Fibroblast of upper back skin (primary cell): ENCODE measurements at places on chromosomes 11 and 22.

DNA sequence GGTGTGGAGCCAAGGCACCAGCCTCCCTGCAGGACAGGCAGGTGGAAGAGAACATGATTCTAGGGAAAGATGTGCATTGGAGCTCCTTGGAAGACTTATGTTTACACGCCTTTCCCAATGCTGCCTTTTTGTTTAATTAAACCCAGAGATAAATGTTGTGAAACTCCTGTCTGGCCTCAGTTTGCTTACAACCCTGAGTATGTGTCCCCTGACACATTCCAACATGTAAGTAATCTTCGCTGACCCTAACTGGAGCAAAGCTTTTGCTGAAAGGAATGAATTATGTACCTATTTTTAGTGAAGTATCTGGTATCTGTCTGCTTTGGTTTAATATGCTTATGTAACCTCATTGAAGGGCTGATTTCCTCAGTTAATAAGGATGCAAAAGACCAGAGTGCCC lies 56.7 kb downstream of the APIP start:
- DNase-seq, result no peak

DNA sequence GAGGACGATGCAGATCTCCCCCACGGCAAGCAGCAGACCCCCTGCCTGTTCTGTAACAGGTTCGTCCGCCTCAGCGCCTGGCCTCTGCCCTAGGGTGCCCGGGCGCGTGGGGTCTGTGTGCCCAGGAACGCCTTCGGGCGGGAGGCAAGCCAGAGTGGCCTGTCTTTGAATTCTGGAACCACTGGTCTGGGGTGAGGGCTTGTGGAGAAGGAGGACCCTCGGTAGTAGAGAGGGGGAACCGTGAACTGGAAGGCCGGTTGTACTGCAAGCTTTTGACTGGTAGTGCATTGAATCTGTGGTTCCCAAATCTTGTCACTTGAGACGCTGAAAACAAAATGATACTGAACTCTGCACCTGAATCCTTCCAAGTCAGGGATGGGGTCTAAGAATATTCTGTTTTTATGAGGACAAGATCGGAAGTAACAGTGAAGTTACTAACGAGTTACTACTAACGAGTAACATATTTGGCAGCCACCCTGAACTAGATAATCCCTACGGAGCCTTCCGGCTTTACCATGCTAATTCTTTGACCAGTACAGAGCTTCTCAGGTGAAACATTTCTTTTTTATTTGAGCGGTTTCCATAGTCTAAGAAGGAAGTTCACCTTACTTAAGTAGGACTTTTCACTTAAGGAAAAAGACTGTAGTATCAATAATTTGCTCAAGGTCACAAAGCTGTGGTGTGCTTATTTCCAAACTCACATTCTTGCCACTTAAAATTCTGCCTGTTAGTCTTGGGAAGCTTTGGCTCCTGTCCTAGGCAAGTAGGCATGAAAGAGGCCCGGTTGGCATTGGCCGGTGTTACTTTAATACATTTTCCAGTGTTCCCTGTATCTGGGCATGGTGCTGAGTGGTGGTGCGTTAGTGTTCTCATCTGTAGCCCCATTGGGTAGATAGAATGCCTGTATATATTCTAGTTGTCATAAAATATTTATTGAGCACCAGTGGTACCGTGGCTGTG lies 860 bp downstream of the PRMT3 start:
- no peak for DNase-seq

GRCh38 chr11:67010296-67010905 lies 12.5 kb upstream of the SYT12 start:
- DNase-seq, result no peak

DNA sequence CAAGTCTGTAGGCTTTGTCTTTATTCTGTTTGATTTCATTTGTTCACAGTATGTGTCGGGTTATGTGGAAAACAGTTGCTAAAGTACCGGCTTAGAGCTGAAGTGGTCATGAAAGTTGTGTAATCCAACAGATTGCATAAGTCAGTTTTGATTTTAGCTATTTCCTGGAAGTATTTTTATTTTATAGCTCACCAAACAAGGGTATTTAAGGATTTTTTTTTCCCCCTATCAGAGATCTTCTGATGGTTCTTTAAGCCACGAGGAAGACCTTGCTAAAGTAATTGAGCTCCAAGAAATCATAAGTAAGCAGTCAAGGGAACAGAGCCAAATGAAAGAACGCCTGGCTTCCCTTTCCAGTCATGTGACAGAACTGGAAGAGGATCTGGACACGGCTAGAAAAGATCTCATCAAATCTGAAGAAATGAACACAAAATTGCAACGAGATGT lies 55.9 kb downstream of the PPFIA1 start:
- peak; percentile 55 for DNase-seq

DNA sequence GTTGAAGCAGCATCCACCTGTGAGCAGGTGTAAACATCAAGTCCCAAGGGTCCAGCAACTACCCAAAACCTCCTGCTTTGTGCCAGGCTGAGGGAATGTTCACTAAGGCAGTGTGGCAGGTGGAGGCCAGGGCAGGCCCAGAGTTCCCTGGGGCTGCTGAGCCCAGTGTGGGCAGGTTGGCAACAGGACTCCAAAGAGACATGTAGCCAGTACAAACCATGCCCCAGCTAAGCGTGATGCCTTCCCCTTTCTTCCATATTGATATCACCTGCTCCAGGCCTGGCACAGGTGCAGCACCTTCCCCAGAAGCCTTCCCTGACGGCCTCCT lies 30.0 kb upstream of the SCUBE2 start:
- DNase-seq, result no peak

DNA sequence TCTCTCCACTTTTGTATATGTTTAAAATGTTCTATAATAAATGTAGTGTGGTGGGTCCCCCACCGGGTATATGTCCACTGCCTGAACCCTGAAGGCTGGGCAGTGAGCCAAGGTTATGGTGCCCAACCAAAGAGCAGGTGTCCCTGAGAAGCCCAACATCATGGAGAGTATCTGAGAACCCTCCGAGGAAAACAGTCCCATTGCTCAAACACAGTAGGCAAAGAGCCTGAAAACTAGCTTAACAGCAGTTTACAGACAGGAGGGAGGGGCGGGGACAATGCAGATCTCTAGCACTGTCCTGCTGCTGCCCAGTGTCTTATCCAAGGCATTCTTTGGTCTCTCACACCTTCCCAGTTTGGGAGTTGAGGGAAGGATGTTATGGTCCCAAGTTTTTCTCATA lies 91.0 kb downstream of the TMPRSS5 start:
- no peak for DNase-seq

- DNase-seq, result peak; percentile 71
Observed at GRCh38 chr11:10355257-10355661, 50.4 kb downstream of the ADM start.

- no peak for DNase-seq
Observed at GRCh38 chr11:115348416-115348815, 155.8 kb downstream of the CADM1 start.

GRCh38 chr22:46576556-46577367 lies 39.3 kb upstream of the CELSR1 start:
- DNase-seq, result peak; percentile 36

GRCh38 chr11:93570759-93571413 lies 27.7 kb upstream of the SMCO4 start:
- DNase-seq, result peak; percentile 48

GRCh38 chr11:6156628-6157359 lies 13.3 kb downstream of the OR52B2 start:
- no peak for DNase-seq

GRCh38 chr11:60703374-60703773 lies 4.0 kb downstream of the MS4A8 start:
- DNase-seq, result no peak

- DNase-seq, result no peak
Observed at GRCh38 chr22:20970939-20971657, 4.0 kb downstream of the AIFM3 start.

DNA sequence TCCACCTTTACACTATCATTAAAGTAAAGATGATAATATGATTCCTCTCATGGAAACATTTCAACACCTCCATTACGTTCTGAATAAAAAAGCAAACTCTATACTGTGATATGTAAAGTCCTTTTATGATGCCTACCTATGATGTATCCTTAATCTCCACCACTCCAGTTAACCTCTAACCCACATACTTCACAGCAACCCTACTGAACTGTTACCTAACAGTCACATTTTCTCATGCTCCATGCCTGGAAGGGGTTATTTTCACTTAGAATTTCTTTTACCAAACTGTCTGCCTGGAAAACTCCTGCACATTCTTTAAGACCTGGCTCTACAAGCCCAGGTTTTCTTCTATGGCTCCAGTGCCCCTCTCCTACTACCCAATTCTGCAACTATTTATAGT lies 129.1 kb downstream of the FCHSD2 start:
- no peak for DNase-seq

- DNase-seq, result no peak
Observed at GRCh38 chr11:92790926-92791616, 178.4 kb upstream of the MTNR1B start.

DNA sequence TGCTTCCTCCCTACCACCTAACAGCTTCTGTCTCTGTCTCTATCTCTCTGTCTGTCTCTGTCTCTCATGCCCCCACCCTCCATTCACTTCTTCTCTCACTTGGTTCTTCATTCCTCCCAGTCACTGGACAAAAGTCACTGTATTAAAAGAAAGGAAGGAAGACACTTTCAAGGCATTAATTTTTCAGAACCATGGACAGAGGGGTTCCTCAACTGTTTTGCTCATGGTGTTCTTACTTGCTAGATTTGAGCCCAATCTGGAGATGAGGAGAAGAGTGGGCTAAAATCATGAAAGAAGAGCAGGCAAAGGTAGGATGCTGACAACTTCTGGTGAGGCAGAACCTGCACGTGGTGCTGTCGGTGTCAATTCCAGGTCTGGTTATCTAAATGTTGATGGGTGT lies 116.7 kb upstream of the LARGE1 start:
- no peak for DNase-seq

- DNase-seq, result peak; percentile 48
Observed at GRCh38 chr11:18001191-18001590, 11.7 kb downstream of the SERGEF start.

GRCh38 chr11:80104191-80104590 lies 663.4 kb upstream of the TENM4 start:
- peak; percentile 62 for DNase-seq

GRCh38 chr11:25535467-25536272 lies 796.3 kb upstream of the ANO3 start:
- peak; percentile 41 for DNase-seq

DNA sequence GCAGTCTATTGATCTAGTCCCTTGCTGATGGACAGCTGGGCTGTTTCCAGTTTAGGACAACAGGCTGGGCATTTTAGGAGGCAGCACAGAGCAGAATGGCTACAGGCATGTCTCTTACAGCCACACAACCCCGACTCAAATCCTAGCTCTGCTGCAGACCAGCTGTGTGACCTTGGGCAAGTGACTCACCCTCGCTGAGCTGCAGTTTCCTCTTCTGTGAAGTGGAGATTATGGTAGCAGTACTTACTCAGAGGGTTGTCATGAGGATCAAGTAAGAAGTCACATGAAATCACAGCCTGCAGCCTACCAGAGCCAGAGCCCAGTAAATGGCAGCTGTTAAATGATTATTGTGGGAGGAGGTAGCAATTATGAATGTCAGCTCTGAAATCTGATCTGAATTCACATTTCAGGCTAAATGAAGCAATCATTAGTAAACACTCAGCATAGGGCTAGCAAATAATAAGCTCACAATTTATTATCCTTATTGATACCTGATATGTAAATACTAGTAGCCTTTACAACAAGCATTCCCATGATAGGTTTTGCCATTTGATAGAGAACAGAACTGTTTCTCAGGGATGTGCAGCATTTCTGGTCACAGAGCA lies 58.9 kb downstream of the MYEOV start:
- peak; percentile 90 for DNase-seq

GRCh38 chr11:60378354-60378753 lies at the start of gene MS4A7:
Gene MS4A7, plus strand, starts transcription at chr11:60378532. Its CDS starts 4,610 bp downstream, at chr11:60383142.
- no peak for DNase-seq

DNA sequence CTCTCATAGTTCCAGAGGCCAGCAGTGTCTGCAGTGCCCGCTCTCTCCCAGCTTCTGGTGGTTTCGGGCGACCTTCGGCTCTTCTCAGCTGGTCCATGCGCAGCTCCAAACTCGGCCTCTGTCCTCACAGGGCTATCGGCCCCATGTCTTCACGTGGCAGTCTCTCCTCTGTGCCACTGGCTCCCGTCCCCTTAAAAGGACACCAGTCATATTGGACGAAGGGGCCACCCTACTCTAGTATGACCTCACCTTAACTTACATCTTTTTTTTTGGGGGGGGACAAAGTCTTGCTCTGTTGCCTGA lies 13.8 kb downstream of the LTO1 start:
- no peak for DNase-seq

DNA sequence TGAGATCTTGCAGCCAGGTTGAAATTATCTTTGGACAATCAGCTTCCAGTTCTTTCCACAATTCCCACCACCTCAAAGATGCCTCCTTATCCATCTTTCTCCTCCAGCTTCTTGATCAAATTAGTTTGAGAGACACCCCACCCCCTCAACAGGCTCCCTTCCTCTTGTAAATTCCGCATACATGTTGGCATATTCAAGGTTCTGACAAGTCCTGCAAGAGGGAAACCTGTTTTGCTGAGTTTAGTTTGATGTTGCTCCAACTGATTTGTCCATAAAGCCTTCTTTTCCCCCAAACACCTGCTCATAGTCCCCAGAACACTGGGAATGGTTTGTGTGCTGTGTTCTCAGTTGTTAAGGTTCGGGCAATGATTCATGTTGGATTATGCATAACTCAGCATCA lies 73.6 kb downstream of the MYO18B start:
- DNase-seq, result no peak

DNA sequence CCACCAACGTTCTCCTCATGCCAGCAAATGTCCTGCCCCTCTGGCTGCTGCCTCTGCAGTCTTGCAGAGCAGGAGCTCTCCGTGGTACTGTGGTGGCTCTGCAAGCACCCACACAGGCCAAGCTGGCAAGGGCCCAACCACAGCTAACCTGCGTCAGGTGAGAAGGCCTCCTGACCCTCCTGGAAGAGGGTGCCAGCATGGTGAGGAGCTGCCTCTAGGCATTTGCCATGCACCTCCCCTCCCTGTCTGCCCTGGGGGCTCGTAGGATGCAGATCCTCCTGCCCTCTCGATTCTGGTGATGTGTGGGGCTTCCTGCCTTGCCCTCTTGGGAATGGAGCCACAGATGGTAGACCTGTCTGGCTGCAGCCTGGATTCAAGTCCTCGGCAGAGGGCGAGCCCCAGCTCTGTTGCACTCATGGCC lies 1408.8 kb downstream of the TBC1D22A start:
- DNase-seq, result no peak

DNA sequence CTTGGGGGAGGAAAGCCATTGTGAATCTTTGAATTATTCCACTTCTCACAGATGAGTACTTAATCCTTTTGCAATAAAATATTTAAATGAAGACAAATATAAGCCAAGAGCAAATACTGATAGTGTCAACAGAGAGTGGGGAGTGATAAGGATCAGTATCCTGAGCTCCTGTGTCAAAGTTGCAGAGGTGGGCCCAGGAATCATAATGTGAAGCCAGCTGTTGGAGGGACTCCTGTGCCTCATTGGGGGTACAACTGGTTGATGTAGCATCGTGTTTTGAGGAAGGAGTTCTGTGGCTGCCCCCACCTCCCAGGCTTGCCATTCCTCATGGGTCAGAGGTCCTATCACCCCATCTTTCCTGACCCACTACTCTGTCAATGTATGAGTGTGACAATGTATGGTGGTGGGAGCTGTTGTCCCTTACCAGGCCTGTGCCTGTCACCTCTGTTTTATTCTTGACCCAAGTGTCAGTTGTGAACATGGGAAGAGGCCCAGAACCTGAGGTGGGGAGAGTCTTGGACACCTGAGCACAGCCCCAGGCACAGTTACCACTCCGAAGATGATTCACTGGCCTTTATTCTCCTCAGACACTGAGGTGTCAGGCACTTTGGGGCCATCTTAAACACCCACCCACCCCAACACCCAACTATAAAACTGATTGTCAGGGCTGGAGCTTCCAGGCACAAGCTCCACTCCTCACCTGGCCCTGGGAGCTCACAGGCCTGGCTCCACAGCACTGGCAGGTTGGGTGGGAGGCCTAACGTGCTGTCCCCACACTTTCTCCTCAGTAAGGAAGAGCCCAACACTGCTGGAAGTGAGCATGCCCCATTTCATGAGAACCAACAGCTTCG lies 38.4 kb downstream of the KCNQ1OT1 start:
- no peak for DNase-seq
